ENCODE measurements at places on chromosomes 7 and 10.

- no peak for DNase-seq
Measured at GRCh38 chr10:122307669-122308416, 36.7 kb downstream of the BTBD16 start.

GRCh38 chr7:2032030-2032875 is 200.5 kb downstream of the MAD1L1 start:
- DNase-seq: no peak

GRCh38 chr10:60043561-60044241 is 137.3 kb upstream of the CCDC6 start:
- DNase-seq: no peak

DNA sequence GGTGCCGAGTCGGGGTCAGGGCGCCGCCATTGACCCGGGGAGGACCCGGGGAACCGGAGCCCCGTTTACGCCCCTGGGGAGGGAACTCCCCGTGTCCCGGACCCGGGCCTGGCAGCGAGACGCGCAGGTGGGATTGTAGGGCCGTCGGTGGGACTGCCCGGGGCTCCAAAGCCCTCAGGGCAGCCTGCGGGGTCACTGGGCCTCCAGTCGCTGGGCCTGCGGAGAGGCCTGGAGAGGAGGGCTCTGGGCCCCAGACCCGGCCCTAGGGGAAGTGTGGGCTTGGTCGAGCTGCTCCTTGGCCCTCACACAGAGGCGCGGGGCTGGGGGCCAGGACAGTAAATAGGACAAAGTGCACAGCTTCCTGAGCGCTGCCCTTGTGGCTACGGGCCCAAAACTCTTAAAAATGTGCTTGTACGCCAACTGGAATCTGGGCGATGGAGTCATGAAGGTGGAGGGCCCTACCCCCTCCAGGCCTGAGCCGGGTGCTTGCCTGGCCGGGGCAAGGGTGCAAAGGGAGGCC is 657 bp downstream of the ECHDC3 start:
- DNase-seq: no peak

DNA sequence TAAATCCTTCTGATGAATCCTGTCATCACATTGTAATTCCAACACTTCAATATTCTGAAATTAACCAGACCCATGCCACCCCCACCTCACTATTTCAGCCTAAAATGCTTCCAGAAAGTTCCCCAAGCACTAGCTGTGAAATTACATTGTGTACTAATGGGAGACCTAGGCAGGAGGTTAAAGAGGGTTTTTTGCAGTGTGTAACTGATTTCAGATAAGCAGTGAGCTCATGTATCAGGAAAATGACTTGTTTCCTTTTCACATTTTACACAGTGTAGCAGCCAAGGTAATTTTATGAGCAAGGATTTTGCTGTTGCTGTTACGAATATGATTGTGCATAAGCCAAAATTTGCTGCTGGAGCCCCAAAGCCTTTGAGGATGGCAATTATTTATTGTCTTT is 129.0 kb downstream of the INHBA start:
- DNase-seq: no peak

DNA sequence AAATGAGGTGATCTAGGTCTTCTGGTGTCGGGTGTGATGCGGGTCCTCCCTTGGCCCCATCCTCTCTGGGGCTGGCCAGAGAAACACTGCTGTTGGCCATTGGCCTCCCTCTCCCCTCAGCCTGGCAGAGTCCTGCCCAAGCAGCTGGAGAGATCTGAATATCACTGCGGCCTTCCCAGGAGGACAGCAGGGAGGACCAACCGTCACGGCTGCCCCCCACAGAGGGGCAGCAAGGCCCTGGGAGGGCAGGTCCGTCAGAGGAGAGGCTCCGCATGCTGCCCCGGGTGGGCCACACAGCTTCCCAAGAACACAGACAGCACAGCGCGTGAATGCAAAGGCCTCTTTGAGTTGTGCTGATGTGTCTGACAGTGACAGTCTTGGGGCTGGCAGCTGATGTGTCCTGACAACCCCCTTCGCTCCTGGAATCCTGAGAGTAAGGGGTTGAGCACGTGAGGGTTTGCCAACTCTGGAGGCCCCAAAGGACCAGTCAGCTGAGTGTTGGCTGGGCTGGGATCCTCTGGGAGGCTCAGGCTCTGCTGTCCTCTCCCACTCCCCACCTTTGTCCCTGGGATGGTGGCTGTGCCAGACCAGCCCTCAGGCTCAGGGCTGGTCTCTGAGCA is 132.5 kb upstream of the UNC5B start:
- DNase-seq: no peak

DNA sequence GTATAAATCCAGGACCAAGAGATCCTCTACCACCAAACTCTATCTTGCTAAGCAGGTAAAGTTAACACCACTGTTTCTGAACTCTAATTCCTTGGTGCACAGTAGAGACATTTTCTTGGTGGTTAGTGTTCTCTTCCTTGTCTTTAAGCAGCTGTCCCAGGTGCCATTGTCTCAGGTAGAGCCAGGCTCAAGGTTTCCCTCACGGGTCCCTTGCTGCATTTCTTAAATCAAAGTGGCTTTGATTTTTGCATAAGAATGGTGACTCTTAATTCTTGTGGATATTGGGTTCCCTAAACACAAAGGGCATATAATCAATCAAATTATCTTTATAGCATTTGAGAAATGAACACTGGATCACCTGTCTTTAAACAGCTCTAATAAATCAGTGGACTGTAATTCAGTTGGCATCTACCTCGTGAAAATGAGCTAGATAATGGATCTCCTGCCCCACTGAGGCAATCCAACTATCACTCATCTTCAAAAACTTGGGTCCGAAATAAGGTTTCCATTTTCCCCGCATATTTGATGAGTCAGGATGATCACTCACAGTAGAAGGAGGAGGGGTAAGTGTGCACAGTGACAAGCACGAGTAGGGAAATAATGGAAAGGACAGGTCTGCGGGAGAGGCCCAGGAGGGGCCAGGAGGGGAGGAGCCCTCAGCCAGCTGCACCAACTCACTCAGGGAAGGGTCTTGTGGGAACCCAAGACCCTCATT is 2.4 kb downstream of the ABCC2 start:
- no peak for DNase-seq

GRCh38 chr10:91944880-91945630 is 21.5 kb downstream of the BTAF1 start:
- DNase-seq: no peak
